ENCODE measurements at places on chromosomes 2 and 18. TPM values are rescaled to one million over a fixed set of nuclear protein-coding genes. Genes with fewer than 3 reads are reported as not detected.

Gene CCDC74A
- total RNA-seq: 17.3 TPM

Gene PROKR1
- not detected for total RNA-seq

Gene LCT
- 0.03 TPM for total RNA-seq

Gene CREG2
- 10.0 TPM for total RNA-seq

Gene TMEM178A
- 0.10 TPM for total RNA-seq

Gene TXNDC2
- 0.38 TPM for total RNA-seq

Gene UNC80
- total RNA-seq: not detected

Gene TMEM198
- 0.54 TPM for total RNA-seq

Gene MAL
- total RNA-seq: not detected

Gene MOCOS
- total RNA-seq: 3.8 TPM

Gene FOXI3
- not detected for total RNA-seq

Gene LOXHD1
- total RNA-seq: not detected

Gene ASXL2
- 20.0 TPM for total RNA-seq

Gene CSRNP3
- total RNA-seq: not detected

Gene CFAP65
- total RNA-seq: 0.15 TPM

Gene LIMS4
- total RNA-seq: 0.59 TPM

Gene ARHGAP15
- not detected for total RNA-seq

Gene C2orf80
- total RNA-seq: not detected

Gene SEMA4C
- 21.6 TPM for total RNA-seq

Gene SIX3
- 0.41 TPM for total RNA-seq

Gene PMAIP1
- 11.9 TPM for total RNA-seq

Data from A549 treated with DMSO at 1 μM for 4 hours (cell line).